ENCODE measurements at places on chromosomes 1 and 21. TPM values are rescaled to one million over a fixed set of nuclear protein-coding genes. Genes with fewer than 3 reads are reported as not detected.
A peak's percentile ranks its signal among the peaks of the same experiment; 100 is the strongest.

- DNase-seq, result no peak
- H3K27me3 ChIP-seq, result peaks cover 22% of the 10 kb centered on the region
- H3K4me3 ChIP-seq, result no peak overlapping the region
- no peak overlapping the region for H3K27ac ChIP-seq
- H3K36me3 ChIP-seq, result peaks cover 2% of the 10 kb centered on the region
These were observed 25.9 kb downstream of the IGFN1 start for GRCh38 chr1:201216395-201217085.

DNA sequence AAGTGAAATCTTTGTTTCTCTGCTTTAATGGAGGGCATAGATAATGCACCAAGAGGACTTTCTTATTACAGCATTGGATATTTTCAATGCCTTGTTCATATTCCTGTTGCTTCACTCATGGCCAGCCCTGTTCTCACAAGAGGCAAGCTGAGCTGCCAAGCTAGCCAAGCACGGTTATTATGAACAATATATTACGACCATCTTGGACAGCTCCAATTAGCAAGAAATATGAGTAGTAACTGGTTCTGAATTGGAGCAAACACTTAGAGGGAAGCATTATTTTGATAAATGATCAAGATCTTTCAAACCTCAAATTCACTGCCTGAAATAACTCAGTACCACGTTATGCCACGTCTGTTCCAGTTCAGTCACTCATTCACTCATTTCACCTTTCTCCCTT is 159.8 kb downstream of the SETD4 start:
- DNase-seq, result no peak
- H3K27me3 ChIP-seq, result peaks cover 45% of the 10 kb centered on the region
- no peaks in the 10 kb centered on the region for H3K4me1 ChIP-seq
- H3K27ac ChIP-seq, result no peak overlapping the region
- no peak overlapping the region for H3K4me3 ChIP-seq

FAM131C gene
- not detected for total RNA-seq

- H3K27ac ChIP-seq, result peak overlapping the region; percentile 89
- H3K36me3 ChIP-seq, result no peaks in the 10 kb centered on the region
- peak overlapping the region; percentile 52 for H3K4me3 ChIP-seq
- peaks cover 32% of the 10 kb centered on the region for H3K4me1 ChIP-seq
- no peaks in the 10 kb centered on the region for H3K27me3 ChIP-seq
These were observed 2.1 kb upstream of the PFKL start for GRCh38 chr21:44297525-44298290.

DNA sequence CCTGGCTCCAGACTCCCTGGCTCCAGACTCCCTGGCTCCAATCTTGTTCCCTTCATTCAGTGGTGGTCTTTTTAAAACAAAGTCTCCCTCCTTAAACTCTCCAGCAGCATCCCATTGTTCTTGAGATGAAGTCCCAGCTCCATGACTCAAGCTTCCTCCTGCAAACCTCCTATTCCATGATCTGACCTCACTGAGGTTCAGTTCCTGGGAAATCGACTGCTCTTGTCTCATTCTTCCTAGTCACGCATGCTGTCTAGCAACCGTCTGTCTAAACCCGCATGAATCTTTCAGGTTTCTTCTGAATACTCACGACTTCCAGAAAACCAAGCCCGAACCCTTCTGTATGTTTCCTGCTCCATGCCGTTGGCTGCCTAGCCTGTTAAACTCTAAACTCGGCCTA is 91.9 kb downstream of the RAVER2 start:
- peak overlapping the region; percentile 21 for H3K4me3 ChIP-seq
- H3K36me3 ChIP-seq, result peaks cover 14% of the 10 kb centered on the region
- H3K4me1 ChIP-seq, result peaks cover 8% of the 10 kb centered on the region
- H3K27ac ChIP-seq, result peak overlapping the region; percentile 67
- no peaks in the 10 kb centered on the region for H3K27me3 ChIP-seq

C1orf174 gene
- total RNA-seq, result 16.4 TPM

- H3K4me3 ChIP-seq, result no peak overlapping the region
- H3K27ac ChIP-seq, result no peak overlapping the region
- peaks cover 11% of the 10 kb centered on the region for H3K36me3 ChIP-seq
- no peaks in the 10 kb centered on the region for H3K27me3 ChIP-seq
- DNase-seq, result no peak
- peaks cover 25% of the 10 kb centered on the region for H3K4me1 ChIP-seq
These were observed 22.6 kb upstream of the KCNQ4 start for GRCh38 chr1:40760984-40761383.

TFF3 gene
- not detected for total RNA-seq

DNA sequence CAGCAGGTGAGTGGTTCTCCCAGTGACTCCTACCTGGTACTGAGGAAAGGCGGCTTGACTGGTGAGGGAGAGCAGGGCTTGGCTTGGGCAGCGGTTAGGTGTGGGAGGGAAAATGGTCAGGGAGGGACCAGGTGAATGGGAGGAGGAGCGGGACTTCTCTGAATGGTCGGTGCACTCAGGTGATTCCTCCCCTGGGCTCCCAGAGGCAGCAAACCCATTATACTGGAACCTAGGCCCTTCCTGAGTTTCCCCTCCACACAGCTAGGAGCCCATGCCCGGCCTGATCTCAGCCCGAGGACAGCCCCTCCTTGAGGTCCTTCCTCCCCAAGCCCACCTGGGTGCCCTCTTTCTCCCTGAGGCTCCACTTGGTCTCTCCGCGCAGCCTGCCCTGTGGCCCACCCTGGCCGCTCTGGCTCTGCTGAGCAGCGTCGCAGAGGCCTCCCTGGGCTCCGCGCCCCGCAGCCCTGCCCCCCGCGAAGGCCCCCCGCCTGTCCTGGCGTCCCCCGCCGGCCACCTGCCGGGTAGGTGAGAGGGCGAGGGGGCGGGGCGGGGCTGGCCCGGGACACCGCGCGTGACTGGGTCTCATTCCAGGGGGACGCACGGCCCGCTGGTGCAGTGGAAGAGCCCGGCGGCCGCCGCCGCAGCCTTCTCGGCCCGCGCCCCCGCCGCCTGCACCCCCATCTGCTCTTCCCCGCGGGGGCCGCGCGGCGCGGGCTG is 2.3 kb downstream of the ARTN start:
- H3K4me3 ChIP-seq, result peak overlapping the region; percentile 36
- H3K4me1 ChIP-seq, result peaks cover 20% of the 10 kb centered on the region
- H3K27me3 ChIP-seq, result peaks cover 41% of the 10 kb centered on the region
- H3K36me3 ChIP-seq, result peaks cover 14% of the 10 kb centered on the region
- no peak for DNase-seq

CFAP141 gene
- total RNA-seq, result not detected

ADGRL2 gene
- not detected for total RNA-seq

- DNase-seq, result no peak
- H3K4me3 ChIP-seq, result no peak overlapping the region
- H3K4me1 ChIP-seq, result no peaks in the 10 kb centered on the region
- no peaks in the 10 kb centered on the region for H3K27me3 ChIP-seq
These were observed 843.2 kb downstream of the AMY1C start for GRCh38 chr1:104592926-104593325.

AADACL3 gene
- not detected for total RNA-seq
